ENCODE measurements at places on chromosomes 11 and 22.

DNA sequence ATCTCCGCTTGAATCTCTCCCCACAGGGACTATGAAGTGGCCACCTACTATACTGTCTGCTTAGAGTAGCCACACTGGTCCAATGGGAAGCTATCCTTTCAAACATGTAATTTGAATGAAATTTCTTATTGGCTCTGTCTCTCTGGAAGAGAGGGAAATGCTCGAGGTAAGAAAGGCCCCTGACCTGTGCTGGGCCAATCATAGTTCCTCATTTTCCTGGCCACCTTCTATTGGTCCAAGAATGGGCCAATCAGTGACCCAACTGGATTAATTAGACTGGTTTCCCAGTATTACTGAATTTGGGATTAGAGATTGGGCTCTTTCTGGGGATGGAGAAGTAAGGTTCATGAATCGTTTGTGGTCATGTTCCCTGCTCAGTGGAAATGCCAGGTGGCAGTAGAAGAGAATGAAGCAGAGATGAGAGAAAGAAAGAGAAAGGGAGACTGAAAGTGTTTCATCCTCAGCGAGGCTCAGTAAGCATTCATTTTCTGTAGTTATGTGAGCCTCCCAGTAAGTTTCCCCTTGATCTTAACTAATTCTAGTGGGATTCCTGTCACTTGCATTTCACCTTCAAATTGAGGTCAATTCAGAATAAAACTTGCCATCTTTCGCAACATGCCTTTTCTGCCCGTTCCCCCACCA lies 8.4 kb upstream of the MMP20 start:
- no peak for DNase-seq

- no peak for DNase-seq
Measured at GRCh38 chr11:114925591-114925990, 247.3 kb downstream of the NXPE2 start.

GRCh38 chr11:6099577-6099976 lies 7.9 kb upstream of the OR56B4 start:
- no peak for DNase-seq

GRCh38 chr22:47065756-47066615 lies 303.5 kb downstream of the TBC1D22A start:
- DNase-seq, result no peak

- no peak for DNase-seq
Measured at GRCh38 chr11:62435846-62436660, 17.2 kb downstream of the SCGB1A1 start.

- no peak for DNase-seq
Measured at GRCh38 chr11:63907808-63908530, 9.0 kb downstream of the RCOR2 start.

DNA sequence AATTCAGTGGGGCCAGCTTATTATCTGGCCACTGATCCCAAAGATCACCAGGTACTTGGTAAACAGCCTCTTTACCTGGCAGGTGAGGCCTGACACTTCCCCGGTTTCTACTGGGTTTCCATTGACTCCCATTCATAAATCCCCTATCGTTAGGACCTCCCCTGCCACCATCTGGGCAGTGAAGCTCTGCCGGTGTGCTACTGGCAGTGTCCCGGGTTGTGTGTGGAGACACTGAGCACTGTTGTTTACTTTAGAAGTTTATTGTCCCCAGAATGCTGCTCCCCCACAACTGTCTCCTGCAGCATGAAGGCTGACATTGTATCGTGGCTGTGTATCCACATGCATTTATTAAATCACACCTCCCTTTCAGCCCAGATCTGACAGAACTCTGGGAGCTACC lies 142.7 kb downstream of the WNT7B start:
- DNase-seq, result no peak

DNA sequence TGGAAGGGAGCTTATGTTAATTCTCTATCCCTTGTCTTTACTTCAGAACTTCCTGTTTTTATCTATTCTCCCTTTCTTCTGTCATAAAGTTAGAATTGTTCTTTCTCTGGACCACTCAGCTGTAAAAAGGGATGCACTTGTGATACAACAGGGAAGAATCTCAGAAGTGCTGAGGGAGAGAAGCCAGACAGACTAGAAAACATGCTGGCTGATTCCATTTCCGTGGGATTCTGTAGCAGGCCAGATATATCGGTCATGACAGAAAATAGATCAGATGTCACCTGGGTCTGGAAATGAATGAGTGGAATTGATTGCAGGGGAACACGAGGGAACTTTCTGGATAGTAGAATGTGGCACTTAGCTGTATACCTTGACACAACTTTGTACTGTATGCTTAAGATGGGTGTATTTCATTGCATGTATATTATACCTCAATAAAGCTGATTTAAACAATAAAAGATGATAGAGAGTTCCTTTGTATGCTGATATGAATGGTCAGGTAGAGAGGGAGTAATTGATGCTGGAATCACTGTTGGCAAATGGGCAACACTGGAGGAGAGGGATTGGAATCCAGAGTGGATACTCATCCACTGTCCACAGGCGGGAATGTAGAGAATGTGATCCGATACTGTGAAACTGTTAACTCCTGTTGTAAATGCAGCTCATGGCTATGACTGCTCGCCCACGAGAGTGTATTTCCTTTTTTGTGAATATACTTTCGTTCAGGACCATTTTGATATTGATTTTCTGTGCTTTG lies 59.6 kb downstream of the ATXN10 start:
- DNase-seq, result no peak

DNA sequence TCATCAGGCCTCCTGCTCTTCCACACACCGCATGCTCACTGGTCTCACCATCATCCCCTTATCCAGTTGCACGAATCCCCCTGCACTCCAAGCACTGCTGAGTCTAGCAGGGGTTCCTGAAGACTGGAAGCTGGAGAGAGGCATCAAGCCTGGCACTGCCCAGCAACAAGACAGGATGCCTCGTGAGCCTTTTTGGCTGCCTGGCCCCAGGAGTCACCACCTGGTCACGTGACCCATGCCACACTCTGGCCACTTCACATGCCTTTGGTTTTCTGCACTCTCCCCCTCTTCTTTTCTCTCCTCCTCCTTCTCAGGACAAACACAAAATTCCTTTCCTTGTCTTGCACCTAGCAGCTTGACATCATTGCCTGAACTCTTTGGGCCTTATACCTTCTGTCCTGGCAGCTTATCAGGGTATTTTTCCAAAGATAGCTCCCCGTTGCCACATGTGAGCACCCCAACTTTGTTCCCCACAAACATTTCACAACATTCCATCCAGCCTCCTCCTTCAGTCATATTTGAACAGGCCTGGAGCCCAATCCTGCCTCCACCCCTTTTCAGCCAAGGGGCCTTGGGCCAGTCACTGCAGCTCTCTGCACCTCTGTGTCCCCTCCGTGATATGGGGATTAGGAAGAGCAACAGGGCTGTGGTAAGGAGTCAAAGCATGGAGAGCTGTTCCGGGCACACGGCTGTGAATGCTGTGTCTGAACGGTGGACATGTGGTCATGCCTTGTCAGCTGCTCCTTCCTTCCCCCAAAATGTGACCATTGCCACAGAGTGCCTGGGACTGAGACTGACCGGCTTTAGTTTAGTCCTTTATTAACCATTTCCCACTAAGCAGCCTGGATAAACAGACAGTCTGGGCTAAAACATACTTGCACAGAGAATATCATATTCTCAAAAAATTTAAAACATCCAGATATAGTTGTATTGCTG lies 2.8 kb upstream of the PACSIN2 start:
- no peak for DNase-seq

GRCh38 chr11:12706545-12707499 lies 32.6 kb downstream of the TEAD1 start:
- DNase-seq, result peak; percentile 56

GRCh38 chr11:67505605-67506396 lies 638 bp upstream of the PITPNM1 start:
- peak; percentile 94 for DNase-seq

GRCh38 chr22:36106910-36107309 lies 53.6 kb downstream of the APOL3 start:
- no peak for DNase-seq

- no peak for DNase-seq
Measured at GRCh38 chr11:5367448-5368074, 16.1 kb upstream of the OR51M1 start.

DNA sequence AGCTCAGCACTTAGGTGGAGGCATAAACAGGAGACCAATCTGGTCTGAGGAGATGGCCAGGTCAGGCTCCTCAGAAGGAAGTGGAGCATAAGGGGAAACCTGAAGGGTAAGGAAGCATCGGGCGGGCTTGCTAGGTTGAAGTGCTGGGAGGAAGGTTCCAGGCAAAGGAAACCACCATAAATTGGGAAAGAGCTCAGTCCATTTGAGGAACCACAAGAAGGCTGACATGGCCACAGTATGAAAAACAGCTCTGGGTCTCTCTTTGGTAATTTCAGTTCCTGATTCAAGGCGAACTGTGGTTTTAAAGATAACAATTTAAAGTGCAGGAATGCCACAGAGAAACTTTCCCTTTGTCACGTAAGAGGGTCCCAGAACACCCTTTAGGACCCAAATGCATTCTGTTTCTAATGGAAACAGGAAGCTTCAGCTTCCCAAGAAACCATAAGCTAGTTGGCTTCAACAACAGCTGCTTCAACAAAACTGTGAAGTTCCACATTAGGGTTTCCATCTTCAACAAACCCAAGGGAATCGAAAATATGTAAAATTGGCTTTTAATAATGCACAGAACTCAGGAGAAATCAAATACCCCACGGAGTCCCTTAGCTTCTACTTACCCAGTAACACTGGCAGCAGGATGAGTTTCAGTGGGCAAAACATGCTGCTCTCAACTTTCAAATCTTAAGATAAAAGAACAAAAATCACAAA lies 10.4 kb downstream of the JAML start:
- DNase-seq, result no peak

DNA sequence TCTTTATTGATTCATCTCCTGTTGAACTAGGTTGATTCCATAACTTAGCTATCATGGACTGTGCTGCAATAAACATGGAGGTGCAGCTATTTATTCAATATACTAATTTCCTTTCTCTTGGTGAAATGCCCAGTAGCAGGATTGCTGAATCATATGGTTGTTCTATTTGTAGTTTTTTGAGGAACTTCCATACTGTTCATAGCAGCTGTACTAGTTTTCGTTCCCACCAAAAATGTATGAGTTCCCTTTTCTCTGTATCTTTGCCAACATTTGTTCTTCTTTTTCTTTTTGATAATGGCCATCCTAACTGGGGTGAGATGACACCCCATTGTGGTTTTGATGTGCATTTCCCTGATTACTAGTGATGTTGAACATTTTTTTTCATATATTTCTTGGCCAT lies 87.2 kb upstream of the NAV2 start:
- DNase-seq, result no peak

- no peak for DNase-seq
Measured at GRCh38 chr11:114346709-114347141, 50.5 kb downstream of the NNMT start.
